Activated CD8-positive, alpha-beta T cell treated with anti-CD3 and anti-CD28 coated beads for 36 hours (primary cell): ENCODE measurements at places on chromosomes 7 and 10. TPM values are rescaled to one million over a fixed set of nuclear protein-coding genes. Genes with fewer than 3 reads are reported as not detected.

- H3K36me3 ChIP-seq: no peaks in the 10 kb centered on the region
- peaks cover 7% of the 10 kb centered on the region for H3K27me3 ChIP-seq
- no peaks in the 10 kb centered on the region for H3K4me1 ChIP-seq
- no peak for DNase-seq
- H3K4me3 ChIP-seq: no peak overlapping the region
- H3K27ac ChIP-seq: no peak overlapping the region
Measured at GRCh38 chr7:132276976-132277725, 299.1 kb downstream of the PLXNA4 start.

DNA sequence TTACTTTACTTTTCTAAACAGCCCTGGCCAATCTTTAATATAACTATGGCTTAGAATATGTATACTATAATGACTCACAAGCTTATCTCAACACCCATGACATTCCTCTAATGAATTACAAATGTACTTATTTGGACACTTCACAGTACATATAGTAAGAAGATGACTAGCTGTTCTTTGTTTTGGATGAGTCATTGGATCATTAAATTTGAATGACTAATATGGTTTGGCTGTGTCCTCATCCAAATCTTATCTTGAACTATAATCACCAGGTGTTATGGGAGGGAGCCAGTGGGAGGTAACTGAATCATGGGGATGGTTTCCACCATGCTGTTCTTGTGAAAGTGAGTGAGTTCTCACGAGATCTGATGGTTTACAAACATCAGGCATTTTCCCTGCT, 807.5 kb upstream of the SORCS1 start:
- no peaks in the 10 kb centered on the region for H3K36me3 ChIP-seq
- H3K4me1 ChIP-seq: no peaks in the 10 kb centered on the region
- no peaks in the 10 kb centered on the region for H3K27me3 ChIP-seq
- DNase-seq: no peak
- H3K4me3 ChIP-seq: no peak overlapping the region
- no peak overlapping the region for H3K27ac ChIP-seq

DNA sequence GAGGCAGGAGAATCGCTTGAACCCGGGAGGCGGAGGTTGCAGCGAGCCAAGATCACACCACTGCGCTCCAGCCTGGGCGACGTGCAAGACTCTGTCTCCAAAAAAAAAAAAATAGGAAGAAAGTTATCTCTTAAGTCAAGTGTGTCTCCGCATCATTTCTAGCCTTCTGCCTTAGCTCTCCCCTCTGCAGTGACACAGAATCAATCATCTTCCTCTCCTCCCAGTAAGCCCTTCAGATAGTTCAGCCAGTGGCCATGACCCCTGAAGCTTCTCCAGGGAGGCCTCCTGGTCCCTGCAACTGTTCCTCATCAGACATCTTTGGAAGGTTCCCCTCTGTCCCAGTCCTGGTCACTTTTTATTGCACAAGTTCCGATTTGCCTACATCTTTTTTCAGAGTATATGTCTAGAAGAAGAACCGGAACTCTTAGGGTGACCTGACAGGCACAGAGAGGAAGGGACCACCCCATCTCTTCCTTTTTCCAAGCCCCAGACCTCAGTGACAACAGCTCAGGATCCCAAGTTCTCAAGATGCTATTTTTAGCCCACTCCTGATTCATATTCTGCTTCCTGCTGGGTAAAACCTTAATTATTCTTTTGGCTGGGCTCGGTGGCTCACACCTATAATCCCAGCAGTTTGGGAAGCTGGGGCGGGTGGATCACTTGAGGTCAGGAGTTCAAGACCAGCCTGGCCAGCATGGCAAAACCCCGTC, 6.6 kb upstream of the RHBDD2 start:
- DNase-seq: no peak
- no peak overlapping the region for H3K4me3 ChIP-seq
- no peak overlapping the region for H3K27ac ChIP-seq
- H3K36me3 ChIP-seq: no peaks in the 10 kb centered on the region
- H3K27me3 ChIP-seq: no peaks in the 10 kb centered on the region
- H3K4me1 ChIP-seq: peaks cover 23% of the 10 kb centered on the region

GRCh38 chr7:155971180-155971770, 159.0 kb upstream of the SHH start:
- no peak for DNase-seq
- H3K27me3 ChIP-seq: peaks cover 6% of the 10 kb centered on the region
- H3K36me3 ChIP-seq: no peaks in the 10 kb centered on the region
- no peak overlapping the region for H3K27ac ChIP-seq
- H3K4me3 ChIP-seq: no peak overlapping the region

- H3K4me3 ChIP-seq: no peak overlapping the region
- peaks cover 2% of the 10 kb centered on the region for H3K27me3 ChIP-seq
- H3K27ac ChIP-seq: no peak overlapping the region
- no peak for DNase-seq
Measured at GRCh38 chr10:49277973-49278372, 21.0 kb upstream of the C10orf71 start.

GRCh38 chr10:69633673-69634635, 3.9 kb downstream of the FAM241B start:
- H3K4me1 ChIP-seq: peaks cover 6% of the 10 kb centered on the region
- no peak overlapping the region for H3K27ac ChIP-seq
- H3K27me3 ChIP-seq: no peaks in the 10 kb centered on the region
- H3K36me3 ChIP-seq: no peaks in the 10 kb centered on the region

Gene PTN
- not detected for total RNA-seq

Gene CASP7
- 24.2 TPM for total RNA-seq
